ENCODE measurements at places on chromosomes 11 and 22.

DNA sequence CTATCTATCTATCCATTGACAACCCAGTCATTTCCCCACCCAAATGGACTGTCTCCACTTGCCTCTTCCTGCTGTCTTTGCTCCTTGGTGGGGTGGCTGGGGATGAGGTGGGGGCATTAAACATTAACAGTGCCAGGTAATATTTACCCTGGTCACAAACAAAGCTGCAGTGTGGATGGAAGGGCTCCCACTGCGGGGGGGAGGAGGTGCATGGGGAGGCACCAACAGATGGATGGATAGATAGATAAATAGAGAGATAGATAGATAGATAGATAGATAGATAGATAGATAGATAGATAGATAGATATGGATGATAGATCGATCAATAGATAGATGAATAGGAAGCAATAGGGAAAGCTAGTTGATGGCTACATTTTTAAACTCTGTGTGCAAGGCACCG lies 2.3 kb upstream of the FXYD2 start:
- DNase-seq = no peak

DNA sequence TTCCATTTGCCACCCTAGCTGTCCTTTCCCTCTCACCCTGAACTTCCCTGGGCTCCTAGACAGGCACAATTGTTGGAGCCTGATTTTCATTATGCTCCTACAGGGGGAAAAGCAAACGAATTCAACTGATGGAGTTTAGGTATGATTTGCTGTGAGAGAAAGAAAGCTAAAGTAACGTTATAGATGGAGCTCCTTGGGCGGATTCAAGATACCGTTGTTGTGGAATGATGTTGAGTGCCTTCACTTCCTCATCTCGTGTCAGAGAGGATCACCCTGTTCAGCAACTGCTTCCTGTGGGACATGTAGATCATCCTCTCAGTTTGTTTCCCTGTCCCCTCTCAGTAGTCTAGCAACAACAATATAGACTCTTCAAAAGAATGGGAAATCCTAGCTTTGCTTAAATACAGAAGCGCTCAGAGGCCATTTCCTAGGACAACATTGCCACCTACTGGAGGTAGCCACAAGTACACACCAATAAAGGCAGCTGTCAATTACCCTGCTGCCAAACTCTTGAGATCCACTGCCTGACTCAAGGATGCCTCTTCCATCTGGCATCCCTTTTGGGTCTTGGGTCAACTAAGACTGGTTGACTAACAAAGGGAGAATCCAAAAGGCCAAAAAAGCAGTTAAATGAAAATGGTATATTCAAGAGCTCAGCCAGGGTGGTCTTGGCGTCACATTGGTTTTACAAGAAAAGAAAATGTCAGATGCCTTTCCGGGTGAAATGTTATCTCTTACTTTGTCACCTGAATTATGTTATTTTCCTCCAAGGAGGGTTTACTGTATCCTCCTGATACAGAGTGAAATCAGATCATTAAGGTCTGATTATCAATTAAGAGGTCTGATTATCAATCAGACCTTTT lies 13.5 kb upstream of the DTX4 start:
- no peak for DNase-seq

DNA sequence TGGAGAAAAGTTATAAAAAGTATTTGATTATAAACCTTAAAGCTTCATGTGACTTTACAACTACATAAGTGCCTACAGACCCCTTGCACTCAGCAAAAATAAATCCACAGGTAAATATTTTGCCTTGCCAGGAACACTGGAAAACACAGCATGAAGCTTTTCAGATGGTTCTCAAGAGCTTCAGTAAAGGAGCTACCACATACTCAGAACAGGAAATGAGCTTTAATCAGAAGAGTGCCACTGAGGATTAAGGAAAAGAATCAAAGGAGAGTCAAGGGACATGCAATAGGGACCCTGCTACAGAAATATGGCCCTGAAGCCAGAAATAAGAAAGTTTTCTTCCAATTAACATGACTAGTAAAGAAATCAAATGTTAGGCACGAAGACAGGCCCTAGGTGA lies 1.2 kb downstream of the CASP1 start:
- no peak for DNase-seq

GRCh38 chr11:47345890-47346563 lies 6.5 kb downstream of the MYBPC3 start:
- DNase-seq = no peak

GRCh38 chr11:101523634-101524260 lies 60.1 kb downstream of the TRPC6 start:
- no peak for DNase-seq

GRCh38 chr22:37775785-37776638 lies 31.7 kb upstream of the GCAT start:
- no peak for DNase-seq

Data from stimulated activated CD8-positive, alpha-beta memory T cell treated with anti-CD3 and anti-CD28 coated beads, Interleukin-4, amount 100 ng/mL, for 4 hours (primary cell).